ENCODE measurements at places on chromosomes 3 and 15.
A peak's percentile ranks its signal among the peaks of the same experiment; 100 is the strongest.

GRCh38 chr3:159187232-159187631, 385.4 kb downstream of the MFSD1 start:
- H3K4me1 ChIP-seq: peaks cover 15% of the 10 kb centered on the region
- no peaks in the 10 kb centered on the region for H3K27me3 ChIP-seq
- H3K27ac ChIP-seq: no peak overlapping the region
- H3K4me3 ChIP-seq: no peak overlapping the region
- ATAC-seq: no peak

DNA sequence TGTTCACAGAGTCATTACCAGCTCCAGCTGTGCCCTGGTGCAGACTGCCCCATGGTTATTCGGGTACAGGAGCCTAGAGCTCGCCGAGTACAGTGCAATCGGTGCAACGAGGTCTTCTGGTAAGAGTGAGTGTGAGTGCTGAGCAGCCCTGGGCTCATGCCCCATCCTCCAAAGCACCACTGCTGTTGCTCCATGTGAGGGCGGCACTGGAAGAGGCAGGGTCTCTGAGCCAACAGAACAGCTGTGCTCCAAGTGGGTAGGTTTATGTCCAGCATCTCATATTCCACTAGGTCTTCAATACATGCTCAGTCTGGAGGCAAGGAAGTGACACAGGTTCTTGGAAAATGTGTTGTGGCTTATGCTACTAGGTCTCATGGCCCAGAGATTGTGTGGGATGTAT, 19.5 kb upstream of the P4HTM start:
- no peak for ATAC-seq
- no peaks in the 10 kb centered on the region for H3K27me3 ChIP-seq
- H3K4me1 ChIP-seq: no peaks in the 10 kb centered on the region
- H3K27ac ChIP-seq: no peak overlapping the region

DNA sequence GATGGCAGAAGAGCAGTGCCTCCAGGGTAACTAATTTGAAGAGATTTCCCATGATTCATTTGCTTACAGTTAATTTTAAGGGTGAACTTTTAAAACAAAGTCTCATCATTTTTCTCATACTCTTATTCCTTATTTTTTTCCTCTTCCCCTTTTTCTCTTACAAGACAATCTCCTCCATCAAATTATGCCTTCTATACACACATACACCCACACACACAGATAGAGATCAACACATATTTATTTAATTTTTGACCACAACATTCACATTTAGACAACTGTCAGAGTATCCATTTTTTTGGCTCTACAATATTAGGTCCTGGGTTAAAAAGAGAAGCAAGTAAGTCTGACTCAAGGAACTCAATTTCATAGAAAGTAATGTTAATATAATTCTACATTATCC, 37.6 kb downstream of the AAGAB start:
- H3K4me1 ChIP-seq: peaks cover 4% of the 10 kb centered on the region
- peaks cover 32% of the 10 kb centered on the region for H3K36me3 ChIP-seq

DNA sequence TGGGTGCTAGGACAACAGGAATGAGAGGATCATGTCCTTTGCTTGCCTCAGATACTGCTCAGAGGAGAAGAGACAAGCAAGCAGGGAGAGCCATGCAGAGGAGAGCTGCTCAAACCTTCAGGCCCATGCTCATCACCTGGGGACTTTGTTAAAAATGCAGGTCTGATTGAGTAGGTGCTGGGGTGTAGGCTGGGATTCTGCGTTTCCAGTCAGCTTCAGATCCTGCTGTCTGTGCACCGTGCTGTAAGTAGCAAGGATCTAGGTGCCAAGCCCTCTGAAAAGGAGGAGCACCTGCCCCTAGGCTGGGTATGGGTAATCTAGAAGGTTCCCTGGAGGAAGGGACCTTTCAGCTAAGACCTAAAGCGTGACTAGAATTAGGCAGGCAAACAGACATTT, 7.3 kb downstream of the FLNB start:
- ATAC-seq: no peak
- peaks cover 45% of the 10 kb centered on the region for H3K4me1 ChIP-seq
- H3K36me3 ChIP-seq: no peaks in the 10 kb centered on the region
- H3K4me3 ChIP-seq: no peak overlapping the region

DNA sequence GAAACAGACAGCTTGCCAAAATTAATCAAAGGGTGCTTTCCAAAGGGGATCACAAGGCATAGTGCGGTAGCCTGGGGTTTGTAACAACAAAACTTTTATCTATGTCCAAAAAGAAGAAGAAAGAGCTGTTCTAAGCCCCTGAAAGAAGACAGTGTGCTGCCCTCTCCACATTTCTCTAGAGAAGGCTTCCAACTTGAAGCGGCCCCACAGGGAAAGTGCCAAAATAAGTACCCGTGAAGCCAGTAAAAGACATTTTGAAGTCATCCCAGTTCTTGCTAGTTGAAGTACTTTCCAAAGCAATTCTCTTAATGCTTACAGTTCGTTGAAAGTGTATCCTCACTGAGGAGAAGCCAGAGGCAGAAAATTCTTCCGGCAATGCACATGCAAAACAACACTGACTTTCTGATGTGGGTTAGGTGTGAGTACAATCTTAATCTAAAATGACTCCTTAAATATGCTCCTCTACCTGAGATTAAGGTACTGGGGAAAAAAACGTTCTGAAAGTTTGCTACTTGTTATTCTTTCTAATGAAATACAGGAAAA, 21.3 kb downstream of the GPR15 start:
- no peaks in the 10 kb centered on the region for H3K27me3 ChIP-seq
- H3K27ac ChIP-seq: peak overlapping the region; percentile 100
- peaks cover 71% of the 10 kb centered on the region for H3K4me1 ChIP-seq
- peak overlapping the region; percentile 54 for H3K4me3 ChIP-seq
- H3K36me3 ChIP-seq: peaks cover 14% of the 10 kb centered on the region

DNA sequence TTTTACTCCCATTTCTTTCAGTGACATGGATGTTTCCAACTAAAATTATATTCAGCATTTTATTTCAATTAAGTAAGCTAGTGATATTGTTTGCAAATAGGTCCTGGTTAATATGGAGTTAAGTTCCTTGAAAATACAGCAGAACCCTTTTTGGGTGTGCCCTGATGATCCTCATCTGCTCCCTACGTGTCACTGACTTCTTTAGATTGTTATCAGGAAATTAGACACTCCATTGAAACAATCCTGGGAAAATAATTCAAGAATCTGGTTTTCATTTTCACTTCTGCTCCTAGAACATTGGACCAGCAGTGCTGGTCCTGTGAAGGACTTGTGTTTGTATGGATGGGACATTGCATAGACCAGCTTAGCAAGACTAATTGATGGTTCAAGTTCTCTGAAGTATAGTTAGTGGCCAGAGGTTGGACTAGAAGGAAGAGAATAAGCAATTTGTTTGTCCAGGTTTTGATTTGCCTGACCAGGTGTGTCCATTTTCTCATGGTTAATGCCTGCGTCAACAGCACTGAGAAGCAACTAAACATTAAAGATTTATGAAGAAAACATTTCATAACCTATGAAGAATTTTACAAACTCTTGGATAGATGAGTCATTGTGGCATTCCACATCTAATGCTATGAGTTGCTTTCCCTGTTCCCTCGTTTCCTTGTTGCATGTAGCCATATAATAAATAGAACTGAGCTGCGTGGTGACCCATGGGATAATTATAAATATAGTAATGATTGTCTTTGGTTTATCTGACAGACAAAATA, 95.8 kb downstream of the ZPLD1 start:
- peaks cover 23% of the 10 kb centered on the region for H3K27me3 ChIP-seq
- ATAC-seq: no peak
- peaks cover 6% of the 10 kb centered on the region for H3K4me1 ChIP-seq
- no peaks in the 10 kb centered on the region for H3K36me3 ChIP-seq
- no peak overlapping the region for H3K4me3 ChIP-seq

GRCh38 chr3:40768046-40768445, 243.3 kb downstream of the ZNF621 start:
- H3K36me3 ChIP-seq: no peaks in the 10 kb centered on the region
- no peak for ATAC-seq
- no peak overlapping the region for H3K27ac ChIP-seq

GRCh38 chr3:13424865-13425617, 4.9 kb upstream of the NUP210 start:
- H3K27ac ChIP-seq: peak overlapping the region; percentile 30
- no peaks in the 10 kb centered on the region for H3K36me3 ChIP-seq
- H3K27me3 ChIP-seq: no peaks in the 10 kb centered on the region
- no peak overlapping the region for H3K4me3 ChIP-seq
- peaks cover 28% of the 10 kb centered on the region for H3K4me1 ChIP-seq
- no peak for ATAC-seq

GRCh38 chr15:39624806-39625205, 43.9 kb downstream of the THBS1 start:
- peak overlapping the region; percentile 65 for H3K27ac ChIP-seq
- no peaks in the 10 kb centered on the region for H3K36me3 ChIP-seq
- no peak overlapping the region for H3K4me3 ChIP-seq
- peak; percentile 63 for ATAC-seq

GRCh38 chr3:82520846-82521245, 759.4 kb upstream of the GBE1 start:
- no peak for ATAC-seq
- H3K36me3 ChIP-seq: no peaks in the 10 kb centered on the region
- no peak overlapping the region for H3K27ac ChIP-seq
- H3K4me1 ChIP-seq: no peaks in the 10 kb centered on the region
- no peaks in the 10 kb centered on the region for H3K27me3 ChIP-seq

DNA sequence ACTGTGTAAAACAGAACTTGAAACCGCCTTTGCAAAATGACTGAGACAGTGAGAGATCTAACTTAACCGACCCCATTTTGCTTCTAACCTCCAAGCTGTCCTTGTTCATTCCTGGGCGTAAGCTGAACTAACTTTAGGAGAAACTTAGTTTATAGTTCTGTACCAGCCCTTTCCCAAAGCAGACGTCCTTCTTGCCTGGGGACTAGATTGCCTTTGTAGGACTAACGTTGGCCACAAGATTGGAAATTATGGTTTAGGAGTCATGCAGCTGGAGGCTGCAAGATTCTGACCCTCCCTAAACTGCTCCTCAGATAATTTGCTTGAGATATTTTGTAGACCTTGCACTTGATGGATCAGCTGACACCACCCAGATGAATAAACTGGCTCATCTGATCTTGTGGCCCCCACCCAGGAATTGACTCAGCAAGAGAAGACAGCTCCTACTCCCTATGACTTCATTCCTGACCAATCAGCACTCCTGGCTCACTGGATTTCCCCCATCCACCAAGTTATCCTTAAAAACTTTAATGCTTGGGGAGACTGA, 219.9 kb upstream of the PROK2 start:
- H3K27me3 ChIP-seq: peaks cover 38% of the 10 kb centered on the region
- H3K27ac ChIP-seq: no peak overlapping the region
- no peaks in the 10 kb centered on the region for H3K4me1 ChIP-seq
- H3K4me3 ChIP-seq: no peak overlapping the region
- ATAC-seq: no peak
- H3K36me3 ChIP-seq: no peaks in the 10 kb centered on the region

DNA sequence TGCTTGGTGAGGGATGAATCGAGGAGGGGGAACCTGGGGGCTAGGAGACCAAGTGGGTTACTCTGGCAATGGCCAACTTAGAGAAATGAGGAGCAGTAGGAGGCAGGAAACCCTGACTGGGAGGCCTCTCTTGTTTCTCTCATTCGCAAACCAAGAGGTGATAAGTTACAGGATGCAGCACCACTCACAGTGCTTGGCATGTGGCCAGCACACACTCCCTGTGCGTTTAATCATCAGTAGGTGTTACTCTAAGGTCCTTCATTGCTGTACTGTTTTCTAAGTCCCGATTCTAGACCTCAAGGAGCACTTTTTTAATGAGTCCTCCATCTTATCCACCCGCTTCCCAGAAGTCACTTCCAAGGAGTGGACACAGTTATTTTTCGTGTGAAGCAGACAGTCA, 314.1 kb upstream of the TRIM42 start:
- H3K27ac ChIP-seq: no peak overlapping the region
- ATAC-seq: no peak
- no peaks in the 10 kb centered on the region for H3K4me1 ChIP-seq
- no peaks in the 10 kb centered on the region for H3K27me3 ChIP-seq

- no peaks in the 10 kb centered on the region for H3K4me1 ChIP-seq
- no peaks in the 10 kb centered on the region for H3K27me3 ChIP-seq
- ATAC-seq: no peak
- H3K36me3 ChIP-seq: peaks cover 64% of the 10 kb centered on the region
- H3K4me3 ChIP-seq: no peak overlapping the region
- no peak overlapping the region for H3K27ac ChIP-seq
Observed at GRCh38 chr3:133821767-133822638, 16.4 kb downstream of the SRPRB start.

- H3K36me3 ChIP-seq: peaks cover 46% of the 10 kb centered on the region
- no peak overlapping the region for H3K27ac ChIP-seq
- no peak overlapping the region for H3K4me3 ChIP-seq
- peaks cover 5% of the 10 kb centered on the region for H3K4me1 ChIP-seq
- ATAC-seq: no peak
Observed at GRCh38 chr3:42557854-42558253, 23.9 kb downstream of the SEC22C start.

DNA sequence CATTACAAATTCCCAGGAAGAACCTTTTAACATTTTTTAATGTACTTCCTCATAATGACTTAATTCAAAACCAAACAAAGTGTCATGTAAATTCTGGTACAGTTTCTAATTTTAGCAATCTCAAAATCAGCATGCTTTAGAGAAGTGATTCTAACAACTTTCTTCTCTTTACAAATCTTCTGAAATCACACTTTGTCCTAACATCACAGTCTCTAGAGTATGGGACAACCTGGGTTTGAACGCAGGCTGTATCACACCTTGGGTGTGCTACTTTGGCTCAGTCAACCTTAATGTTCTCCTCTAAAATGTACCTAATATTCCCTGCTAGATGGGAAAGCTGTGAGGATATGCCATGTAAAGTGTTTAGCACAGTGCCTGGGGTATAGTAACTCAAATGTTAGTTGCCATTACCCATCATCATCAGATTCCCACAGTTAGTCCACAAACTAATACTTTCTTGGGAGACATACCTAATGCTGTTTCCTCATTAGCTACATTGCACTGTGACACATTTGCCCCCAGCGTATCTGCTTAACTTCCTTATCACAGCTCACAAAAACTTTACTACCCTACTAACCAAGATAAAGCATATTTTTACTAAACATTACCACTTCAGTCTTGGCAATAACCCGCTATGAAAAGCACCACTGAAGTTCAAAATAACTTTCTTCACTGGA, 3.1 kb downstream of the TSPAN3 start:
- peak; percentile 5 for ATAC-seq
- H3K27me3 ChIP-seq: no peaks in the 10 kb centered on the region
- peaks cover 12% of the 10 kb centered on the region for H3K36me3 ChIP-seq

GRCh38 chr15:78308422-78309032, 9.1 kb upstream of the SKIC8 start:
- no peaks in the 10 kb centered on the region for H3K36me3 ChIP-seq
- peak; percentile 58 for ATAC-seq
- H3K27ac ChIP-seq: no peak overlapping the region
- no peak overlapping the region for H3K4me3 ChIP-seq

- H3K4me3 ChIP-seq: no peak overlapping the region
- peaks cover 16% of the 10 kb centered on the region for H3K27me3 ChIP-seq
- H3K36me3 ChIP-seq: no peaks in the 10 kb centered on the region
- ATAC-seq: peak; percentile 75
- H3K4me1 ChIP-seq: peaks cover 10% of the 10 kb centered on the region
- H3K27ac ChIP-seq: no peak overlapping the region
Observed at GRCh38 chr3:176872771-176873209, 324.5 kb downstream of the TBL1XR1 start.

- ATAC-seq: peak; percentile 53
- no peaks in the 10 kb centered on the region for H3K36me3 ChIP-seq
- no peak overlapping the region for H3K27ac ChIP-seq
Observed at GRCh38 chr3:123028233-123028828, 768 bp upstream of the SEMA5B start.
